ENCODE measurements at places on chromosomes 11 and 22.
A peak's percentile ranks its signal among the peaks of the same experiment; 100 is the strongest.

DNA sequence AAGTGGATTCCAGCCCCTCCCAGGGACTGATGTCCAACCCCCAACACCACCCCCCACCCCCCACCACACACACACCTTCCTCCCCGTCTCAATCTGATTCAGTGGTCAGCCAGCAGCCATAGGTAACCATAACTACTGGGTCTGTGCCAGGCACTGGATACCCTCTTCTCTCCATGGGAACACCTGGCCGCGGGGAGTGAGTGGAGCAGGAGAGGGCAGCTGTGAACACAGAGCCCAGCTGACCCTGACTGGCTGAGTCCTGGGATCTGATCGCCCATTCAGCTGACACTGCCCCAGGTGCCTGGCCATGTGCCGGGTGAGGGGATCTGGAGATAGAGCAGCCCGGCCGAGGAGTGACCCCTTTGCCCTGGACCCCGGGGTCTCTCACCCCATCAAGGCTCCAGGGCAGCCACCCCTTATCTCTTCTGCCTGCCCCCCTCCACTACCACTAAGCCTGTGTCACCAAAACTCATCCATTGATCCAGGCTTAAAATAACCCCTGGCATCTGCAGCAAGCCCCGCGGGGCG, 2.6 kb upstream of the SHISA8 start:
- DNase-seq: no peak

GRCh38 chr22:23604939-23605712, 25.0 kb upstream of the IGLL1 start:
- DNase-seq: no peak

DNA sequence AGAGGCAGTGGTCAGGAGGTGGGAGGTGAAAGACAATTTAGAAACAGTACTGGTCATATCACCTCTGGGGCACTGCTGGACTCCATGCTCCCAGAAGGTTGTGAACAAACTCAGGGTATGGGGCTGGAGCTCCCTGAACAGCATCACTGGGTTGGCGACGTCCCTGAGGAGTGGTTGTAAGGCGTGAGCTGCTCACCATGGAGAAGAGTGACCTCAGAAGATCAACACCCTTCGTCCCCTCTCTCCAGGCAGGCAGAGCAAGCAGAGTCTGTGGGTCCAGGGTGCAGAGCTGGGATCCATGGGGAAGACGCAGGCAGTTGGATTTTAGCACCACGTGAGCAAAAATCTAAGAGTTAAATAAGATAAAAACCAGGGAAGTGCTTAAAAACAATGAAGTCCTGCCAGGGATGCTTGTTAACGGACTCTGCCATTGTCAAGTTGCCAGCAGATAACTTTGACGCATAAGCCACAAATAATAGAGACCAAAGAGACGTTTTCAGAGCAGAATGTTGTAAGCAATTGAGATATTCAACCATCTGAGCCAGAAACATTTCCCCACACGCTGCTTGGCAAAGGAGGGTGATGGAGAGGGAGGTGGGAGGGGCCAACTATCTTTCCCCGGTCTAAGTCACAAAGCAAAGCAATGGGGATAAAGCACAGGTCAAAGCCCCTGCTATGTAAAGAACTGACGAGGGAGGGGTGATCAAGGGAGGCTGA, 13.6 kb downstream of the PNPLA5 start:
- DNase-seq: no peak

GRCh38 chr22:41237707-41238569, 2.8 kb downstream of the CHADL start:
- DNase-seq: peak; percentile 79

Data from CD4-positive, alpha-beta T cell treated with Interleukin-2 at 100 ng/mL for 4 hours (primary cell).